ENCODE measurements at places on chromosomes 6 and 20.

DNA sequence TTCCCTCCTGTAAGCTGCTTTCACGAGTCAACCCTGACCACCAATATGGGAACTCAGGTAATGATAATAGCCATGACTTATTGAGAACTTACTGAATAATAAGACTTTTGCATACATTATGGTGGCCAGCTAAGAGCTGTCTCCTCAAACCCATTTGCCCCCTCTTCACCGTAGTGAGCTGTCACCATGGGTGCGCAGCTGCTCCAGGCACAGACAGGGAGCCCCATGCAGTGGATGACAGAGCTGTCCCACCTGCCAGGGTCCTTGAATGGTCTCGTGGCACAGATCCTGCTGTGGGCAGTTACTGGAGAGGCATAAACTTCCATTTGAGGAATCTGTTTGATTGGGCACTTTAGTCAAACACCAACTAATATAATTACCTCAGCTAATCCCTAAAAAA is 1.9 kb downstream of the SLC22A16 start:
- no peak for DNase-seq

DNA sequence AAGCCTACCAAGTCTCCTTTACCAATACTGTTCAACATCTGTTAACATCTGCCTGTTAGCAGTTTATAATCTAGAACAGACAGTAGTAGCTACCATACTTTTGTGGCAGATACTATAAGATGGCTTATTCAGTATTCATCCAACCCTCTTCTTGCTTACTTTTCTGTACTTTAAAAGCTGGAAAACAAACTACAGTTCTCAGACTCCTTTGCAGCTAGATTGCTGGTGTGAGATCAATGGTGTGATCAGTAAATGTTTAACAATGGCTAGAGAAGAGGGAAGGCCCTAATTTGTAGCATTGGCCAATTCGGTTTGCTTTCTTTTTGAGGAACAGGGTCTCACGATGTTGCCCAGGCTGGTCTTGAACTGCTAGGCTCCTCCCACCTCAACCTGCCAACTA is 3.5 kb upstream of the REV3L start:
- DNase-seq = no peak

- no peak for DNase-seq
Measured at GRCh38 chr6:140281236-140281635, 906.8 kb upstream of the CITED2 start.

GRCh38 chr20:46308258-46309157 is at the start of gene CDH22:
CDH22 (minus strand) TSS chr20:46308498; CDS start chr20:46251294, 57,204 bp downstream.
- DNase-seq = peak; percentile 89

DNA sequence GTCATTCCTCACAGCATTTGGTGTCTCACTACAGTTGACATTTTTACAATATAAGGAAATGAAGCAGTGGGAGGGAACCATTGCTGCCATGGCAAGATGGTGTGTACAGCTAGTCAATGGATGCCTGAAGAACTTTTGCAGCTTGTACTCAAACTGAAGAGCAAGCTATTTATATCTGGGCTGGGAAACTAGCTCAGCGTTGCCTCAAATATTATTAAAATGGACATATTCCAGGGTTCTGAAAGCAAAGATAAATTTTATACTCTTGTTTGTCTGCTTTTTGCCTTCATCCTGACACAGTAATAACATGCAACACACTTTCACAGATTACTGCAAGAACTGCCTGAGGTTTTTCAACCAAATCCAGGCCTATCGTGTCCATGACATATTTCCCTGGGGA is 156.4 kb upstream of the COL21A1 start:
- DNase-seq = no peak

GRCh38 chr6:87074101-87074621 is 20.7 kb downstream of the CGA start:
- no peak for DNase-seq

GRCh38 chr6:155219858-155220301 is 43.9 kb upstream of the CLDN20 start:
- no peak for DNase-seq

- no peak for DNase-seq
Measured at GRCh38 chr6:105591053-105591452, 188.2 kb upstream of the PREP start.

Measured in NCI-H1105 (cell line).